ENCODE measurements at places on chromosomes 11 and 22.

DNA sequence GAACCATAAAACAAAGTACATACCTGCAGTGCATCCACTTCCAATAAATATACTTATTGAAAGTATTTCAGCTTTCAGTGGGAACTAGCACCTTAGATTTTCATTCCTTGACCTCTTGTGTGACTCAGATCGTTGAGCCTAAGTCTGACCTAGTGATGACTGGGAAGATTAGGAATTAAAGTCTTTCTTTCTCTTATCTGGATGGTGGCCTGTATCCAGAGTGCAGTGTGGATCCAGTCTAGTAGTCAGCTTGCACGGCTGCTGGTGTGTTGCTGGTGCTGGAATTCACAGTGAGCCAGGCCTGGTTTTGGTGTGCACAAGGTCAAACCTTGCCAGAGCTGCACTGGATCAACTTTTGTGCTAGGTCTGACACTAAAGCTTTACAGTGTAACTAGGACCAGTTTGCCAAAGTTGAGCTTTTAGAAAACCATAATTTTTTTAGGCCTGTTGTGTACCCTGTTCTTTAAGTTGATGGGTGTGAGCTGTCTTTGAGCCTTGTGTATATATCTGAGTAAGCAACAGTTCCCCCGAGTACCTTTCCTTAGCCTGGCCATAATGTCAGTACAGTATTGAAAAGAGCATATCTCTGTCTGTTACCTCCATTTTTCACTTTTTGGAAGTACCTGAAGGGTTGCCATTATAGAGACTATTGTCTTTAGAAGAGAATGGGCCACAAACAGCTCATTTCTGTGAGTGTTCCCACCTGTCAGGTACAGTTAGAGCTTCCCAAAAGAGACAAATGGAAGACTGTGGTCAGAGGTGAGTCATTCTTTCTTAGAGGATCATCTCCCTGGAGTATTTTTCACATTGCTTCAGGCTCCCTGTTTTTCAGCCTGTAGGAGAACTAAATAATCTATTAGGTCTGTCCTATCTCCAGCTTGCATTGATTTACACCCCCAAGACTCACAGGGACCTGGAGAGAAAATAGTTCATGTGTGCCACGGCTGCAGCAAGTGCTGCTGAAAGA is 89.8 kb downstream of the ALX4 start:
- no peak for DNase-seq

DNA sequence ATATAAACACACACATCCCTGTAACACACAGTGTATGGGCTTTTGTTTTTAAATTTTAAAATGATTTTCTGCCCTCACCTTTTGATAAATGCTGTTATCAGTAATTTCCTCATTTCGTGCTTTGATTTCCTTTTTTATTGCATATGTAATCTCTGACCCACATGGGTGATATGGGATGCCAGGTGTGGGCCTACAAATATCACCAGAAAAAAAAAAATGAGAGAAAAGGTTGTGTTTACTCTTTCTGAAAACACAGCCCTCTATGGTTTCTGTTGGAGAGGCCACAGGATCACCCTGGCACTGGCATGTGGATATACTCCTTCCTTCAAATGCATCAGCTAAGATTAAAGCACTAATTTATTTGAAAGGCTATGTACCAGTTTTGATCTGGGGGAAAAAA is 17.0 kb downstream of the DRD2 start:
- DNase-seq = no peak

DNA sequence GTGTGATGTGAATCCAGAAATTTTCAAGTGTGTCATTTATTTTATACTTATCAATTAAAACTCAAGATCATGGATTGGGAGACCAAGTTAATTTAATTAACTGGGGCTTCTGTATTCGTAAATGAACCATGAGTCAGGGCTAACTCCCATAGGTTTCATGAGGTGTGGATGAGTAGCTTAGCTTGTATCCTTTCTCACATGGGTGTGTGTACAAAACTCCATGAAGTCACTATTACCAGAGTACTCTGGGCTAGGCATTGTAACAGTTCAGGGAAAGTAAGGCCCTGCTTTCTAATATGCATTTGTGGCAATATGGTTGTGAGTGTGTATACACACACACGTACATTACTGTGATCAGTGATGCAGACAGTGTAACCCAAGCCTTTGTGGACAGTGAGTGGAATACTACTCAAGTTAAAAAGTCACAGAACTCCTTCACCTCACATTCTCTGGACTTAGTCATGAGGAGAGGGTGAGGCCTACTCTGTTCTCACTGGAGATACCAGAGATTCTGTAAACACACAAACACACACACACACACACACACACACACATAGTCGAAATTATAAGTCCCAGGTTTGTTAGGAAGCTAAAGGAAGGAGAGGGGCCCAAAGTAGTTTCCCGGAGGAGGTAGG is 3.5 kb downstream of the CNTF start:
- DNase-seq = no peak

GRCh38 chr11:19288256-19288655 is 47.5 kb upstream of the E2F8 start:
- no peak for DNase-seq

DNA sequence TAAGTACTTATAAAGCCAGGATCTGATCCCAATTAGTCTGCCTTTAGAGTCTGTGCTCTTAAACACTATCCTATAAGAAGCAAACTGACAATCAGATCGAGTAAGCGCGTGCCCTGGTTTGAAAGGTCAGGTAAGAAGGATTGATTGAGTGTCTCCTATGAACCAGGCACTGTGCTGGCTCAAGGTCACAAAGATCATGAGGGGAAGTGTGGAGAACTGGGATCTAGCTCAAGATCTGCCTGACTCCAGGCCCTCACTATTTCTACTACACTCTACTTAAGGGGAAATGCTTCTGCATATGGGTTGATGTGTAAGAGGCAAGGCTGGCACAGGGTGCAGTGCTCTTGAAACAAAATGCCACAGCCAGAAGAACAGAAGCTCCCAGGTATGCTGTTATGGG is 77.0 kb downstream of the ME3 start:
- DNase-seq = no peak

- no peak for DNase-seq
Measured at GRCh38 chr22:27220339-27220738, 563.0 kb downstream of the MIAT start.

GRCh38 chr11:28627690-28628255 is 519.6 kb downstream of the METTL15 start:
- no peak for DNase-seq

- DNase-seq = no peak
Measured at GRCh38 chr22:45008186-45008681, 1.6 kb downstream of the PHF21B start.

DNA sequence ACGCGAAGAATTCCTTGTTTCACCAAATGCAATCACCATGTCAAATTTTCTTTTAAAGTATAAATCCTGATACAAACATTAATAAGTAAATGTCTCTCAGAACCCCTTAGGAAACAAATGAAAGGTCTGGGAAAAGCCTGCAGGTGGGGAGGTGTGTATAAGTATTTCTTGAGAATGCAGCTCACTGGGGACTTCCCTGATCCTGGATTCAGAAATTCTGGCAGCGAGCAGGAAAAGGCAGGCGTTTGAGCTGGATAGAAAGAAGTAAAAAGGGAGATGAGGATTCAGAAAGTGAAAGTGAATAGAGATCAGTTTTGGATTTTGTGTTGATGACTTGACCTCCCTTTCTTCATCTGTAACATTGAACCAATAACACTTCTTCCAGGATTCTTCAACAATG is 68.3 kb upstream of the CTSC start:
- no peak for DNase-seq

GRCh38 chr11:95485115-95485900 is 254.3 kb upstream of the SESN3 start:
- DNase-seq = no peak

DNA sequence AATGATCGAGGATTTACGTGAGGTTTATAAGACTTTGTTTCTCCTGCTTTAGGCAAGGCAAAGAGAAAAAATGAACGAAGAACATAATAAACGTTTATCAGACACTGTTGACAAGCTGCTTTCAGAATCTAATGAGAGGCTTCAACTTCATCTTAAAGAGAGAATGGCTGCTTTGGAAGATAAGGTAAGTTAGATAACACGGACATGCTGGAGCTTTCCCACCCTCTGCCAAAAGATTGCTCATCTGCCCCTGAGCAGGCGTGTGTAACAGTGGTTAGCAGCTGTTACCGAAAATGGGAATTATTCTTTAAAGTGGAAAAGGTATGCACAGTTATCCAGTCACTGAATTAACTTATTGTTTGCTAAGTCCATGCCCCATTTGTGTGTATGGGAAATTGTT is 62.8 kb upstream of the CTTN start:
- DNase-seq = no peak

DNA sequence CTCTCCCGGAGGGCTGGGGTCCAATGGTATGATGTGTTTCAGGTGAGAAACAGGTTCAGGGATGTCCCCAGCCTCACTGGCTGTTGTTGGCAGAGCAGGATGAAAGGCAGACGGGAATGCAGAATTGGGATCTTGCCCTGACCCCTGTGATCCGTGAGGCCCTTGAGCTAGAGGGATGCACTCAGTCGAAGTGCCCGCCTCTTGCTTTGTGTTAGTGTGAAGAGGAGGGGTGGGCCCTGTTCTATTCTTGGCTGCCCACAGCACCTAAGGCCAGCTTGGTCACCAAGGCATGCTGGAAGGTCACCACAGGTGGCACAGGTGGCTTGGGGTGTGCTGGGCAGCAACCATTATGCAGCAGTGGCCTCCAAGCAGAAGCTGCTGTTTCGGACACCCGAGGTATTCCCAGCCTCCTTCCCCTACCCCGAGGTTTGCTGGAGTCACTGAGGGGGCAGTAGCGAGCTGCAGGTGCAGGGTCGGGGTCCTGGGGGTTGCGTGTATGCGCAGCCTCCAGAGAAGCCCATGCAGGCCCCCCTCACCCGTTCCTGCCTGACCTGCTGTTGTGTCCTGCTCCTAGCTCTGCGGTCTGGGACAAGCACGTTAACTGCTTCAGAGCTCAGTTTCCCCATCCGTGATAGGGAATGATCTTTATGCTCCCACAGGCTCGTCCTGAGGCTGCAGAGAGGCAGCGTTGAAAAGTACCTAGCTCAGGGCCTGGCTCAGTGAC is 13.0 kb downstream of the LRP5 start:
- DNase-seq = no peak

DNA sequence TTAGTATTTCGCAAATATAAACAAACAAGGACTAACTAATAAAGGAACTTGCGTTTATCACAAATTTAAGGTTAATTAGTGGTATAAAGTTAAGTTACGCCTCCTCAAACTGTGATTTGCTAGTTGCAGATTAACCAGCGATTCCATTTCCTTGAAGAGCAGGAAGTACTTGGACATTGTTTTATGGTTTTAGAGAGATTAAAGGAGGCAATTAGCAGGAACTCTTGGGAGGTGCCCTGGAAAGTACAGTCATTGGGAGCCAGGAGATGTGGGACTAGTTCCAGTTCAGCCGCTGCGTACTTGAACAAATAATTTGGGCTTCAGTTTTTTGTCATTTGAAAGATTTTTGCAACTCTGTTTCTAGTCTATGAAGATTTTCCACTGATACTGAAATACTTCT is 3.3 kb downstream of the FAM118B start:
- no peak for DNase-seq

DNA sequence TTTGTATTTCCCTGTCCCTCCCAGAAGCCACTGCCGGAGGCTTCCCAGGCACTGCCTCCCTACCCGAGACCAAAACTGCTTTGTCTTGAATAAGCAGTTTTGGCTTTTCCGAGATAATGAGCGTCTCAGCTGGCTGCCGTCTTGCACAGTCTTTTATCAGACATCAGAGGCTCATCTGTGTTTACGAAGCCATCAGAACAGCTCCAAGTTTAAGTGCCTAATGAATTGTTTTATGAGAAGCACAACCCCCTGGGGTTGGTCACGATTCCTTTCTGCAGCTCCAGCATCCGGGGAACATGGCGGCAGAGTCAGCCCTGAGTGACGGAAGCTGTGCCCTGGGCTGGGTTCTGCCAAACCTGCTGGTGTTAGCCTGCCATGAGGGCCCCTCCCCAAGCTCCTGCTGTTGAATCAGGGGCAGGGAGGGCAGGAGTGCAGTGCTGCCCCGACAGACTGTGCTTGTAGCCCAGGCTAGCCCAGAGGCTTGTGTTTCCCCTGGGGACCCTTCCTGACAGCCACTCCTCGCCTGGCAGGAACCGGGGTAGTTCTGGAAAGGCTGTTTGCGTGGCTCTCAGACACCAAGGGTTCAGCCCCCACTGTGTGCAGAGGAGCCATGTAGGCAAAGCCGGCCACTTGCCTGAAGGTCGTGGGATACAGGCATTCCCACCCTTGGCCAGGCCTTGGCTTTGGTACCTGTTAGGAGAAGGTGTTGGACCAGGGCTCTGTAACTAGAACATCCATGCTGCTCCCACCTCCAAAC is 96.1 kb downstream of the MORC2 start:
- peak; percentile 7 for DNase-seq

DNA sequence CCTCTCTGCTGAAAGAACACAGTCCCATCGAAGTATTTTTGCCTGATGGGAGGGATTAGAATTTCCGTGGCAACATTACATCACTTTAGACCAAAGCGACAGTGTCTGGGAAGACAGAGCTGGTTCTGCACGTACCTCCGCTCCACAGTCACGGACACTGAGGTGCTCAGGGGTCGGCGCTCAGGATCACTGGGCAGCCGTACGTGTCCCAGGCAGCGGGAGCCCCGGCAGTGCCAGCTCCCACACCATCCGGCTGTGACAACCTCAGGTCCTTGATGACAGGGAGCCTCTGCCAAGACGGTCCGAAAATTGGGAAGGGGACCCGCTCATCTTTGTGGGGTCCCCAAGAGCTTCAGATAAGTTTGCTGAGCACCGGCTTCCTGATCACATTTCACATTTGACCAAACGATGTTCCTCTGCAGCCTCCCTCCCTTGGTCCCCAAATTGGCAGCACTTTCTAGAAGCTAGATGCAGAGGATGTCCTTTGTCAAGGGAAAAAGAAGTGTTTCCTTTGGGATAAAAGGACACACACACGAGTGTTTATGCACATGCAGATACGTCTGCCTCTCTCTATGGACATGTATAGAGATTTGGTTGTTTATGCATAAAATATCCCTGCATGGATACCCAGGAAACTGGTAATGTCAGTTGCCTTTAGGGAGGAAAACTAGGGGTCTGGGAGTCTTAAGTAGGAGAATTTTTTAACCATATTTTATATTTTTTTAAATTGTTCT is 61.6 kb upstream of the LINC01488 start:
- no peak for DNase-seq

DNA sequence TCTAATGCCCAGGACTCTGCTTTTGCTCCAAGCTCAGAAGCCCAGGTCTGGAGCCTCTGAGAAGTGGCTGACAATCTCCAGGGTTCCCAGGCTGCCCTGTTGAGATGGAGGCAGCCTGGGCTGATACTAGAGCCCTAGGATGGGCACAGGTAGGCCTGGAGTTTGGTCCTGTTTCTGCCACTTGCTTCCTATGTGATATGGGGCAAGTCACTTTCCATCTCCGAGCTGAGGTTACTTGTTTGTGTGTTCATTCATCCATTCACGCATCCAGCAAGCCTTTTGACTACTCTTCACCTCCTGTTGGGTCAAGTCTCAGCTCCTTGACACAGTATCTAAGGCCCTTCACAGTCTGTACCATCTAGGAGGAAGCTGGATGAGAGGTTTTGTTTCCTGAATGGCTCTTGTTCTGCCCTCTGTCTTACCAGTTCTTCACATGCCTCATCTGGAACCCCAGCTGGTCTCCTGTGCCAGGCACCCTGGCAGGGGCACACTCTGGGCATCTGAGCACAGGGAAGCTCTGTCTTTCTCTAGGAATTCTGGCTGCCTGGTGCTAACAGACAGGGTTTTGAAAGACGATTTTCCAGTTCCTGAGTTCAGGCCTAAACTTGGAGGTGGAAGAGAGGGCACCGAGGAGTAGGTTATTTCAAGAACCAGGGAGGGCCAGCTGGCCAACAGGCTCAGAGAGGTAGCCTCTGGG is 53.2 kb upstream of the AMPD3 start:
- DNase-seq = no peak
